GM23338 (cell line): ENCODE measurements at places on chromosomes 5 and 9. TPM values are rescaled to one million over a fixed set of nuclear protein-coding genes. Genes with fewer than 3 reads are reported as not detected.

GRCh38 chr5:161001604-161002003, 149.6 kb upstream of the ATP10B start:
- no peak for DNase-seq

- DNase-seq = no peak
Measured at GRCh38 chr5:80629281-80629680, 25.2 kb upstream of the MSH3 start.

DNA sequence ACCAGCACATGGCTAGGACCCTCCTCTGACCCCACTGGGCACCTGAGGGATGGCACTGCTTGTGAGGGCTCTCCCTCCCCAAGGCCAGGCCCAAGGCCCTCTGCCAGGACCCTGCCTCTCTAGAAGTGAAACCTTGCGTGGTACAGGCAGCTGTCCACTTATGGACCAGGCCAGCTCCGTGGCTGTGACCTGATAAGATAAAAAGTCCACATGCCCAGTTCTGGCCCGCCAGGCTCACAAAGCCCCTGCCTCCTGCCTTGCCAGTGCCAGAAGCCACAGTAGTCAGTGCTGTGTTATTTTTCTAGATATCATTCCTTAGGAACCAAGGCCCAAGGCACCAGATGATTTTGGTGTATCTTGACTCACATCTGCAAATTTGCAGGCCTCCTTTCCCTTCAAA, 14.0 kb upstream of the SPATA31E1 start:
- no peak for DNase-seq

Gene FRRS1L
- 0.78 and 1.1 TPM in 2 replicates for total RNA-seq

DNA sequence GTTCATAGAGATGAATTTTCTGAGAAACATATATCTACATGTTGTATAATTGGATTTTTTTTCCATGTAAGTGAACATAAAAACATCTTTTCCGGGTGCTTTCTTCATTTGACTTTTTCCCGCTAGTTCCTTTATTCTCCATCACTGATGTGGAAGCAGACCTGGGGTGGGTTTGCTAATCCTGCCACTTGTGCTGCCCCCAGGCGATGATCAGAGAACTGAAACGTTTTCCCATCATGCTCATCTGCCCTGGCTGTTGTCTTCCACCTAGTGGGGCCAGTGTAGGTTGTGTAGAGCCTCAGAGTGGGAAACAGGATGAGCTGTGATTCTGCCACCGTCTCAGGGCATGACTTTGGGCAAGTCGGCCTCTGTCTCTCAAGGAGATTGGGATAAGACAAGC, 34.2 kb upstream of the TGFBR1 start:
- DNase-seq = no peak

- DNase-seq = no peak
Measured at GRCh38 chr9:34536685-34537084, 13.9 kb upstream of the ENHO start.

DNA sequence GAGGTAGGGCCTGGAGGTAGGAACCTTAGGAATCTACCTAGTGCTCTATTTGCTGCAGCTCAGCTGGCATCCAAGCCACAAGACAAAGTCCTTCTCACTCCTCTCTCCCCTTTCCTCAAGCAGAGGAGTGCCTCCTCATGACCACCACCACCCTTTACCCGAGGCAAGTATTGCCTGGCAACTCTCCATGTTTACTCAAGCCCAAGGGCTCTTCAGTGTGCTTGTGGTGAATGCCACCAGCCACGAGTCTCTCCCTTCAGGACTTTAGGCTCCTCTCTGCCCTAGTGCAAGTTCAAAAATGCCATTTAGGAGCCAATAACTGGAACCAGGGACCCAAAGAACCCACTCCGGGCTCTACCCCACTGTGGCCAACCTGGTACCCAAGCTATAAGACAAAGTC, 514.5 kb upstream of the RGMB start:
- no peak for DNase-seq

DNA sequence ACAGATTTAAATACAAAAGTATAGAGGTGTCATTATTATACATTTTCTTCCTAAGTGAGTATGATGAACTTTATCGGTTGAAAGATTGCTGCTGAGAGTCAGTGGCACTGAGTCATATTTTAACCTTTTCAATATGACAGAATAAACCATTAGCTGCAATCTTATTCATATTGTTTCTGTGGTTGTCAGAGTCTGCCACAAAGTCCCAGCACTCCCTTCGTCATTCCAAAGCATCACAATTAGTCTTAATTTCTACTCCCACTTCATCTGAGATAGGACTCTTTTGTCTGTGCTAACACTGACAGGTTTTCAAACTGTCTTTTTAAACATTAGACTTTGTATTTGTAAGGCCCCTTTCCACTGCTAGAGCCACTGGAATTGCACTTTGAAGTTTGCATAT, 656.9 kb downstream of the MTRR start:
- DNase-seq = no peak

GRCh38 chr9:95028853-95029219, 288.7 kb downstream of the FANCC start:
- DNase-seq = no peak

- no peak for DNase-seq
Measured at GRCh38 chr5:58264276-58264675, 195.6 kb downstream of the PLK2 start.

- no peak for DNase-seq
Measured at GRCh38 chr5:116671211-116671736, 96.7 kb upstream of the SEMA6A start.
